ENCODE measurements at places on chromosomes 16 and 17.

DNA sequence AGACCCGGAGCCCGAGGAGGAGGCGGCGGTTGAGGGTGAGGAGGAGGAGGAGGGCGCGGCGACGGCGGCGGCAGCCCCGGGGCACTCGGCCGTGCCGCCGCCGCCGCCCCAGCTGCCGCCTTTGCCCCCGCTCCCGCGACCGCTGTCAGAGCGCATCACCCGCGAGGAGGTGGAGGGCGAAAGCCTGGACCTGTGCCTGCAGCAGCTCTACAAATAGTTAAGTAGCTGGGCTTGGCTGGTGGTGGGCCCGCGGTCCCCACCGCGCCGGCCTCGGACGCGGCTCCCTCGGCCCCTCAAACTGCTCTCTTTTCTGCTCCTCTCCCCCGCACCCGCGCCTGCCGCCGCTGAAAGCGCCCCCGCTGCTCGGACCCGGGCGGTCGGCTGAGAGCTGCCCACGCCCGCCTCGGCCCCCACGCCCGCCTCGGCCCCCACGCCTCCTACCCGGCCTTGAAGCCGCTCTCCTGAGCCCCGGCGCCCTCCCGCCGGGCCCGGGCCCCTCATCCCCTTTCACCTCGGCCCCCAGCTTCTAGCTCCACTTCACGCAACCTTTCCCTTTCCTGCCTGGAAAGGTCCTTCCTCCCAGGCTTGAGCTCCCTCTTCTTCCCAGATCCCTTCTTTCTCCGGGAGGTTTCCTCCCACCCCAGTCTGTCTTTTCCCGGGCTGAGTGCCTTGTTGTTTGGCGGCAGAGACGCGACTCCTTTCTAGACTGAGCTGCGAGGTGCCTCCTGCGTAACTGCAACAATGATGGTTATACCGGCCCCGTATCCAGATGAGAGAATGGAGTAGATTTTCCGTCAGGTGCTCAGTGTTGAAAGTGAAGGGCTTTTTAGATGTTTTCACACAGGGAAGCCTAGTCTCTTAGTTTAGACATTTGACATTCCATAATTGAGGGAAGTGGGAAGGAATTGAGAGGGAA lies 850 bp downstream of the PPM1E start:
- peak; percentile 15 for DNase-seq

GRCh38 chr17:1455291-1455796 lies 688 bp downstream of the CRK start:
- peak; percentile 81 for DNase-seq

- DNase-seq = no peak
These were observed 17.9 kb downstream of the CCDC102A start for GRCh38 chr16:57518520-57518919.

GRCh38 chr17:17359271-17359670 lies 56.1 kb downstream of the NT5M start:
- no peak for DNase-seq

DNA sequence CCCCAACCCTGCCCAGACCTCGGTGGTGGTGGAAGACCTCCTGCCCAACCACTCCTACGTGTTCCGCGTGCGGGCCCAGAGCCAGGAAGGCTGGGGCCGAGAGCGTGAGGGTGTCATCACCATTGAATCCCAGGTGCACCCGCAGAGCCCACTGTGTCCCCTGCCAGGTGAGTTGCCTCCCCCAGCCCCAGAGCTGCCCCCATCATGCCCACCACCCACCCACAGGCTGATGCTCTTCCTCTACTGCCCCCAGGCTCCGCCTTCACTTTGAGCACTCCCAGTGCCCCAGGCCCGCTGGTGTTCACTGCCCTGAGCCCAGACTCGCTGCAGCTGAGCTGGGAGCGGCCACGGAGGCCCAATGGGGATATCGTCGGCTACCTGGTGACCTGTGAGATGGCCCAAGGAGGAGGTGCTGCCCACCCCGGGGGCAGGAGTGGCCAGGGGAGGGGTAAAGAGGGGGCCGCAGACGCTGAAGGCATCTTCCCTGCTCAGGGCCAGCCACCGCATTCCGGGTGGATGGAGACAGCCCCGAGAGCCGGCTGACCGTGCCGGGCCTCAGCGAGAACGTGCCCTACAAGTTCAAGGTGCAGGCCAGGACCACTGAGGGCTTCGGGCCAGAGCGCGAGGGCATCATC lies 8.4 kb downstream of the GALK1 start:
- no peak for DNase-seq

DNA sequence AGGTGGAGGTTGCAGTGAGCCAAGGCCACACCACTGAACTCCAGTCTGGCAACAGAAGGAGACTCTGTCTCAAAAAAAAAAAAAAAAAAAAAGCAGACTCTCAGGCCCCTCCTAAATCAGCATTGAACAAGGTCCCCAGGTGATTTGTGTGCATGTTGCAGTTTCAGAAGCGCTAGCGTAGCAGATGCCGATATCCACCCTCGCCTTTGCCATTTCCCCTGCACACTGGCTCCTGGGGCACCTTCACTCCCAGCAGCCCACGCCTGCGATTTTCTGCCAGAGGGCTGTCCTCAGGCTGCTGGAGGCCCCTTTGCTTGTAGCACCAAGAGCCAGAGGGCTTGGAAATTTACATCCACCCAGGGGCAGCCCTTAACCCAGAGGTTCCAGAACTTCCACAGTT lies 95.6 kb downstream of the WSCD1 start:
- no peak for DNase-seq
